Effector memory CD8-positive, alpha-beta T cell (primary cell): ENCODE measurements at places on chromosomes 7 and 10.
A peak's percentile ranks its signal among the peaks of the same experiment; 100 is the strongest.

DNA sequence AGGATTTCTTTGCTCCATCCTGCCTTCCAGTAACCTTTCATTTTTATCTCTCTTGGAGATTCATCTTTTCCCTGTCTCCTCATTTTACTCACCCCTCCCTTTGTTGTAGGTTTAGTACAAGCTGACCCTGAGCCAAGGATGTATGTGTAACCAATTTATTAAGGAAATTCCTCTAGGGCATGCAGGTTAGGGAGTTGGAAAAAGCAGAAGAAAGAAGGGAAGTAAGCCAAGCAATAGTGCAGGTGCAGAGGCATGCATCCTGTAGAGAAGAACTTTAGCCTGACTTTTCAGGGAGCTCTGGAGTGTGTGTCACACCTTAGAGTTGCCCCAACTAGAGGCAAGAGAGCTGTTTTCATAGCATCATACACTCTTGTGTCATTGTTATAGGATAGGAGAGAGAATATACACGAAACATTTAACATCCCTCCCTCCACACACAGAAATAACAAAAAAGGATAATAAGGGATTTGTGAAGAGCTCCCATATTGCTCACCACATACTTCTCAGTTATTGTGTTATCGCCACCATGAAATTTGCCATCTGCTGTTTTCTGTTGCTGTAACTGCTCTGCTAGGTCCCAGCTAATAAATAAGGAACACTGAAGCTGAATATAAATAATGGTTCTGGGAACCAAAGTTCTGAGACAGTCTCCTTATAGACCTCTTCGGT, 21.8 kb upstream of the SEMA3C start:
- no peaks in the 10 kb centered on the region for H3K4me1 ChIP-seq
- no peak overlapping the region for H3K4me3 ChIP-seq
- no peaks in the 10 kb centered on the region for H3K36me3 ChIP-seq
- no peak overlapping the region for H3K27ac ChIP-seq

DNA sequence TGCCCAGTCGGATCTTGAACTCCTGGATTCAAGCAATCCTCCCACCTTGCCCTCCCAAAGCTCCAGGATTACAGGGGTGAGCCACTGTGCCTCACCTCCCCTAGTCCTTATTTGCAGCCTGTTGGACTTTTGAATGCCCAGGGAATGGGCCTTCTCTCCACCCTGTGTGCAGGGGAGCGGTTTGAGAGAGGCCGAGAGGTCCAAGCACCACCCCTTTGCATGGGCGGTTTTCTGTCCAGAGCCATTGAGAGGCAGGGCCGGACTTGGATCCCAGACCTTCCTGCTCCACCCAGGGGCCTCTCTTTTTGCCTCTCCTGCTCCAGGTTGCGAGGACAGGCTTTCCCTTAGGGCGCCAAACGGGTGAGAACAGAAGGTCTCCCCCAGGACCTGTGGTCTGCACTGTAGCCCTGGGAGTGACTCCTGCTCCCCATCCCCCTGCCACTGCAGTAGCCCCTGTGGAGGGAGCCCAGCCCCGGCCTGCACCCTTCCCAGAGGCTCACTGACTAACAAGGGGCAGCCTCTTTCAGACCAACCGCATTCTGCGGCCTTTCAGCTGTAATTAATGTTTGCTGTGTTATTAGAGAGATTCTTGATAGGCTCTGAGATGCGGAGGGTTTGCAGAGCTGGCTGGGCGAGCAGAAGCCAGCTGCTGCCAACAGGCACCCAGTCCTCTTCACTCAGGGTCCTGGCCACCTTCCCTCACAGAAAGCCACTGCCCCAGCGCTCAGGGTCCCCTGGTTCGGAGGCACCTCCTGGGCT, 57.9 kb downstream of the ELFN1 start:
- no peak overlapping the region for H3K27ac ChIP-seq
- H3K4me3 ChIP-seq: no peak overlapping the region
- peaks cover 26% of the 10 kb centered on the region for H3K27me3 ChIP-seq
- no peaks in the 10 kb centered on the region for H3K4me1 ChIP-seq
- peaks cover 3% of the 10 kb centered on the region for H3K36me3 ChIP-seq

- peak overlapping the region; percentile 71 for H3K4me3 ChIP-seq
- peaks cover 77% of the 10 kb centered on the region for H3K4me1 ChIP-seq
- no peaks in the 10 kb centered on the region for H3K27me3 ChIP-seq
- H3K27ac ChIP-seq: peak overlapping the region; percentile 93
Observed at GRCh38 chr7:150731916-150732315, 5.3 kb upstream of the GIMAP5 start.

DNA sequence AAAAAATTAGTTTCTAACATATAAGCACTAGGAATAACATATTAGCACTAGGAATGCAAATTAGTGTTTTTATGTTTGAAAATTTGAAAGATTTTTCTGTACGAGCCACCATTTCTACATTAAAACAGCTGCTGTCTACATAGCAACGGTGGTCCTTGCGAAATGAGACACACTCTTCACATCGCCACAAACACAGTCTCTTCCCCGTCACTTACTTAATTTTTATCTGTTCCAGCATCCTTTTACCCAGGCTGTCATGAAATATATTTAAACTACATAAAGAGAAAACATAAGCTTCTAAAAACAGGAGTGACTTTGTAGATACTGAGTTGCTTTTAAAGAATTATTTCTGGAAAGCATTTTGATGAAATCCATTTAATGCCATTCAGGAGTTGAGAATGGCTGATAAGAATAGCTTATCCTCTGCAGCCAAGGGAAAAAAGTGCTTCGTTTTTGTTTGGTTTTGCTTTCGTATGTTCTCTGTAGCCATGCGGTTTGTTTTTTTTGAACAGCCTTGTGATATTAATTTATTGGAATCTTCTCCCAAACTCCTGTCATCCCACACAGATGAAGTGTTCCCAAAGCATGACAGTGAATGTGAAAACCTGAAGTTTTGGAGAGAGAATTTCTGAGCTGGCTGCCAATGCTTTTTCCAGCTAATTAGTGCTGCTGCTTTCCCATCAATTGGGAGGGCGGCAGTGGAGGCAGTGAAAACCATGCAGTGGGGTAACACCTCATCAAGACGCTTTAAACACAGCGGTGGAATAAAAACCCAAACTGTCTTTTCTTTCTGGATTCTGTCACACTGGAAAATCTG, 603.7 kb upstream of the ADARB2 start:
- H3K27ac ChIP-seq: no peak overlapping the region
- H3K4me1 ChIP-seq: no peaks in the 10 kb centered on the region
- no peaks in the 10 kb centered on the region for H3K36me3 ChIP-seq
- no peaks in the 10 kb centered on the region for H3K27me3 ChIP-seq

DNA sequence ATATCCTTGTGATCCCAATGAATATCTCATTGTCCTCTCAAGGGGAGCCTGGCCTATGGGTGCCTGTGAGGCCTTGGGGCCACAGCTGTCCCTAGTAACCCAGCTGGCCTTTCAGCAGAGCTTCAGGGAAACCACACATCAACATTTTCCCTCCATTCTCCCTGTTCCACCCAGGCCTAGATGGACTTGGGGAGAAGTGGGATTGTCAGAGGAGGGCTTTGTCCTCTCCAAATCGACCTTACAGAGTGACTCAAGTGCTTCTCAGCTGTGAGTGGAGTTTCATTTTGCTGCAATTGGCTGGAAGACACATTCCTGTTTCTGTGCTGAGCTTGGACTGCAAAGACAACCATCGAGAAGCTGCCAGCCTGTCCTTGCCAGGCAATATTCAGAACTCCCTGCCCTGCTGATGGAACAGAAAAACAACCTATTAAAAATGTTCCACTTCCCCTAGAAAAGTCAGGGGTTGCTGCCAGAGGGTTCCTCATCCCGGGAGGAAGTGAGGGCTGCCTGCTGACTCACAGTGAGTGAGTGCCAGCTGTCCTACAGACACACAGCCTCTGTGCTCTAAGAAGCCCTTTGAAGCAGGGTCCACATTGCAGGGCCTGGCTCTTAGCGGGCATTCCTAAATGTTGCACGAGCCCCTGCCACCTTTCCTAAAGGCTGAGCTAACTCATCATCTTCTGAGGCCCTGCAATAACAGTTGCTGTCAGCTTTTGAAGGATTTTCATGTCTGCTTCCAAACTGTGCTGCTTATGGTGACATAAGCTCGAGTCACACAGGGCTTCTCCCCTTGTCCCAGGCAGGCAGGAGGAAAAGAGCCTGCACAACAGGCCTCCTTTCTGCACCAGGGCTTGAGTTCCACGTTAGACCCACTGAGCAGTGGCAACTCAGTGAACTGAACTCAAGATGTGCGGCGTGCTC, 20.5 kb downstream of the STRA8 start:
- H3K36me3 ChIP-seq: no peaks in the 10 kb centered on the region
- no peak overlapping the region for H3K4me3 ChIP-seq
- H3K27me3 ChIP-seq: peaks cover 11% of the 10 kb centered on the region
- H3K4me1 ChIP-seq: no peaks in the 10 kb centered on the region
- no peak overlapping the region for H3K27ac ChIP-seq

DNA sequence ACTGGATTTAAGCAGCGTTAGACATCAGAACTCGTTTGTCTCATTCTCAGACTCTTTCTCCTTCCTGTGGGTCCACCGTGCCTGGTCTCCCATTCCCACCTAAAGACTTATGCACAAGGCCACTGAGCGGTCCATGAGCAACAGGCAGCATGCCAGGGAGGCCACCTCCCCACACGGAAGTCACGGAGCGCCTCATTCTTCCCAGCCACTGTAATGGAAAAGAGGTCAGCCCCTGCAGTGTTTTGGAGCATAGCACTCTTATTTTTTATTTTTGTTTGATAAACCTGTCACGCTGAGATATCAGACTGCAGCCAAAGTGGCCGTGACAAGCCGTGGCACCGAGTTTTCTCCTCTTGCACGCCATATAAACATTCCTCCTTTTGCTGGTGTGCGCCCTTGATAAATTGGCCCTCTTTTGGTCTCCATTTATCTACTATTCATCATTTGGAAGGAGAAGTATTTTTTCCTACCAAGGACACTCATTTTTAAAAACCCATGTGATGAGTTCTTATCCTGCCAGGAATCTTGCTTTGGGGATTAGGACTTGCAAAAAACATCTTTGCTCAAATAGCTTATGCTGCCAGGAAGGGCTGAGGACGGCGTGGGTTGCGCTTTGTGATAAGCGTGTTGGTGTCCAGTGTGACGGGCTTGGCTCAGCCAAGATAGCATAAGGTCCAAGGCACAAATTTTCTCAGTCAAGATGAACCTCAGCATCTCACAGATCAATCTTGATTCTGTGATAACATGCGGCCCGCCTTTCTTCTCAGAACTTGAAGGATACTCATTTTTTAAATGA, 206.0 kb downstream of the CCDC3 start:
- no peak overlapping the region for H3K4me3 ChIP-seq
- DNase-seq: no peak
- no peaks in the 10 kb centered on the region for H3K4me1 ChIP-seq

DNA sequence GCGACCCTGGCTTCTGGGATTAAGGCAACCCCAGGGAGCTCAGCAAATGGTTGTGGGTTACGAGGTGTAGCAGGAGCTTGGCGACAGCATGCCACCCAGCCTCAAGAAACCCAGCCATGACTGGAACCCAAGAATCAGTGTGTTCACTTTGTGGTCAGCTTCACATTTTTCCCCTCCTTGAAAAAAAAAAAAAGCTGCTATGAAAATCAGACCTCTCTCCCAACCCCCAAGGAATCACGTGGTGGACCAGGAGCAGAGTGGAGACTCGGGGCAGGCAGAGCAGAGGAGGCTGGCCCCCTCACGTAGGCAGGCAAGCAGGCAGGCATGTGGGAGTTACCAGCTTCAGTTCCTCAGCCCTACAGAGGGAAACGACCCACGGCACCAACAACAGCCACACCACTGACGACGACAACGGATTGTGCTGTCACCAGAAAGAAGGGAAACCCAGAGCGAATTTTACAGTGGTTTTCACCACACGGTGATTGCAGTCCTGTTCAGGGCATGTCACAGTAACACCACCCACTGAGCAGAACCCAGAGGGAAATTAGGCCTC, 203.4 kb downstream of the SLC25A13 start:
- no peak overlapping the region for H3K4me3 ChIP-seq
- peaks cover 8% of the 10 kb centered on the region for H3K36me3 ChIP-seq
- H3K4me1 ChIP-seq: no peaks in the 10 kb centered on the region
- no peak for DNase-seq

- H3K27ac ChIP-seq: no peak overlapping the region
- H3K4me3 ChIP-seq: no peak overlapping the region
- DNase-seq: no peak
- peaks cover 41% of the 10 kb centered on the region for H3K4me1 ChIP-seq
- peaks cover 13% of the 10 kb centered on the region for H3K36me3 ChIP-seq
Observed at GRCh38 chr10:62379394-62379793, 5.2 kb downstream of the ZNF365 start.

GRCh38 chr10:14695847-14696480, 78.7 kb downstream of the FAM107B start:
- no peak overlapping the region for H3K27ac ChIP-seq
- peaks cover 9% of the 10 kb centered on the region for H3K4me1 ChIP-seq
- no peak overlapping the region for H3K4me3 ChIP-seq
- peaks cover 2% of the 10 kb centered on the region for H3K36me3 ChIP-seq
- H3K27me3 ChIP-seq: peaks cover 7% of the 10 kb centered on the region

DNA sequence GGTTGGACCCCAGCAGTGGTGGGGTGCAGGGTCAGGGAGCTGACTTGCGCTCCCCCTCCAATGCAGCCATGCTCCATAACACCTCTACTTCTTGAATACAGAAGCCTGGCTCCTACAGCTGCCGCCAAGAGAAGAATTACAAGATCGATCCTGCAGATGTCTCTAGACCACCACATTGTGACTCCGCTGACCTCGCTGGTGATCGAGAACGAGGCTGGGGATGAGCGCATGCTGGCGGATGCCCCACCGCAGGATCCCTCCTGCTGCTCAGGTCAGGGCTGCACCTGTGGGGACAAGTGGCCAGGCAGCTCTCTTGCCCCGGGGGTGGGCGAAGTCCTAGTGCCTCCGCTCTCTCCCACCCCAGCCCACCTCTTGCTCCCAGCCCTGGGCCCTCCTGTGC, 31.7 kb downstream of the ITIH2 start:
- H3K4me1 ChIP-seq: no peaks in the 10 kb centered on the region
- H3K4me3 ChIP-seq: no peak overlapping the region
- no peak overlapping the region for H3K27ac ChIP-seq
- no peak for DNase-seq
- no peaks in the 10 kb centered on the region for H3K36me3 ChIP-seq
- H3K27me3 ChIP-seq: peaks cover 29% of the 10 kb centered on the region

- no peaks in the 10 kb centered on the region for H3K4me1 ChIP-seq
- H3K27me3 ChIP-seq: peaks cover 34% of the 10 kb centered on the region
- no peak overlapping the region for H3K27ac ChIP-seq
- no peak overlapping the region for H3K4me3 ChIP-seq
- no peaks in the 10 kb centered on the region for H3K36me3 ChIP-seq
- DNase-seq: no peak
Observed at GRCh38 chr10:90732581-90732980, 125.3 kb downstream of the HTR7 start.
